ENCODE measurements at places on chromosomes 2 and 18.

- DNase-seq = no peak
Measured at GRCh38 chr18:32674491-32674890, 98.3 kb downstream of the KLHL14 start.

- DNase-seq = no peak
Measured at GRCh38 chr2:73386342-73386868, 769 bp downstream of the ALMS1 start.

- no peak for DNase-seq
Measured at GRCh38 chr2:66940080-66940479, 457.1 kb upstream of the ETAA1 start.

- no peak for DNase-seq
Measured at GRCh38 chr2:28952836-28953211, 28.3 kb upstream of the TOGARAM2 start.

- no peak for DNase-seq
Measured at GRCh38 chr18:59484561-59485328, 125.7 kb upstream of the LMAN1 start.

- DNase-seq = no peak
Measured at GRCh38 chr2:16088035-16088801, 147.9 kb downstream of the MYCN start.

- no peak for DNase-seq
Measured at GRCh38 chr2:134079373-134079772, 174.5 kb upstream of the MGAT5 start.

DNA sequence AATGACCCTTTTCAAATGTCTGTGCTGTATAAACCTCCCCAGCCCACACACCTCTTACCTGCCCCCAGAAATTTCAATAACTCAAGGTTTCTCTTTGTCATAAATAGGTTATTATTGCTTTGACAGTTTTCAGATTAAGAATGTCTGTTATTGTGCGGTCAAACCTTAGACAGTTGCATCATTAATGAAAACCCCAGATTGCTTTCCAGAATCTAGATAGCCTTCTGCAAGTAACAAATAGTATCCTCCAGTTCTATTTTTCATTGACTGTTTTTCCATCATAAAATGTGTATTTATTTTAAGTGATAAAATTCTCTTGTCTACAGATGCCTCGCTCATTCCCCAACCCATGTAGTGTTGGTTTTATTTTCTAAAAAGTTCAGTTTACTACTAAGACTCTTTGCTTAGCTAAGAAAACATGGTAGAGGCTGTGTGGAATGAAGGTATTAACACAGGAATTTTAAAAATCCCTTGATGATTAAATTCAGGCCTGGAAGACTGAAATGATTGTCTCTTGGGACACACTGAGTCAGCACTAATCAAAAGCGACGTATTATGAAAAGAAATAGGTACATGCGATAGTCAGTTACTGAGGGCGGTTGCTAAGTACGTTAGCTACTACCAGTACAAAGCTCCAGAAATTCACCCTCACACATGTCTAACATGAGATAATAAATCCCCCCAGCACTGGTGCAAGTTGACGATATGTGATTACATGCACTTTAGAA lies 38.4 kb upstream of the ITGAV start:
- DNase-seq = no peak

DNA sequence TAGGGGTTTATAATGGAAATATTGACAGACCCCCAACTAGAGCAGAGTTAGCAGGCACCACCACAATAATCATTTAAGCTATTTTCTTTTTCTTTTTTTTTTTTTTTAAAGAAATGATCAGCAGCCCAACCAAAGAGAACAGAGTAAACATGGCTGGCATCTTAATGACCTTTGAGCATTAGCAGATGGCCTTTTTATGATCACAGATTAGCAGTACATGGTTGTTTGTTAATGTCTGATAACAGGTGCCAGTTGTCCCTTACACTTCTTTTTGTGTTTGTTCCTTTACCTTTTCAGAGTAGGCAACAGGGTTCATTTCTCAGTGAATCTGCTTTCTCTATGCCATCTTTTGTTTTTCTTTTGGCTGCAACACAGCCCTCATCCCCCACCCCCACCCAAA lies 747.0 kb downstream of the BCL11A start:
- DNase-seq = no peak

- DNase-seq = no peak
Measured at GRCh38 chr2:9268301-9269080, 61.9 kb downstream of the ASAP2 start.
